ENCODE measurements at places on chromosomes 6 and 20.

DNA sequence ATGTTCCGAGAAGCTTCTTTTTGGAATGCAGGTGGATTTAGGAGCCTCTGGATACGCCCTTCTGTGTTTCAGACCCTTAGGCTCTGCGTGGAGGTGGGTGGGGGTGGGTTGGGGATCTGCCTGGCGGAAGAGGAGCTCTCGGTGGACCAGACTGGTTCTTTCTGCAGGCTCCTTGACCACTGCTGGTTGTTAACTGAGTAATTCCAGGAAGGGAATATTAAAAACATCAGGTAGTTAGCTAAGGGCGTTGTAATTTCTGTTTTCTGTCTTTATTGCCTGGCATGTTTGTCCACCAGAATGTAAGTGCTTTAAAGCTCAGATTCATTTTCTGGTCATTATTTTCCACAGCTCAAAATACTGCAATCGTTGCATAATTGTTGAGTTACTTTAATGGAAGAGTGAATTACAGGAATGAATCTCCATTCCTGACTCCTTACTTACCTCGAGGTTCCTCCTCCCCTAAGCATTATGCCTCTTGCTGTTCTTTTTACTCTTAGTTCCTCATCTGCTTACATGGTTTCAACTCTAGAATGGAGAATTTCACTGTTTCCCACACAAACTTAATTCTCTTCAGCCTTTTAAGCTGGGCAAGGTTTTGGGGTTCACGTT, 5.9 kb downstream of the CDYL start:
- no peak for DNase-seq

GRCh38 chr20:3998998-3999397, 16.4 kb downstream of the RNF24 start:
- no peak for DNase-seq

DNA sequence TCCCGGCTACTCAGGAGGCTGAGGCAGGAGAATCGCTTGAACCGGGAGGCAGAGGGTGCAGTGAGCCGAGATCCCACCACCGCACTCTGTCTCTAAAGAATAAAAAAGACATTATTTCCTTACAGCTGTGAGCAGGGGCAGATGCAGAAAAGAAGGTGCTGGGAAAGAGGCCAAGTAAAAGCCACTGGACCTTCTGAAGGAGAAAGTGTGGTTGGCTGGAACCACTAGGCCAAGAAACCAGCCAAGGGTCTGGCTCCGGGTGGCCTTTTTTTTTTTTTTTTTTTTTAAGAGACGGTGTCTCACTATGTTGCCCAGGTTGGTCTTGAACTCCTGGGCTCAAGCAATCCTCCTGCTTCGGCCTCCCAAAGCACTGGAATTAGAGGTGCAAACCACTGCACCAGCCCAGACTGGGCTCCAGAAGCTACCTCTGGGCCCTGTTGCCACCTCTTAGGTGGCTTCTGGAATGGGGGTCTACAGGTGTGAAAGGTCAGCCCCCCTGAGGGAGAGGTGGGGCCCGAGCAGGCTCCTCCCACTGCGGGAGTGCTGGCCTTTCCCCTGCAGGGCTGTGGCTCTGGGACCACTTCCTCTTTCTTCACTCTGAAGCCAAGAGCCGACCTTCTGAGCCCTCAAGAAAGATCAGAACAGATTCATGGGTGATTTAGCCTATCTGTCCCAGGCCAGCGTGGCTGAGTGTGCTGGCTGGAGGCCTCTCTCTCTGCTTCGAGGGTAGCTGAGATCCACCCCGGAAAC, at the start of gene FGD2:
Gene FGD2 (plus strand): TSS at position 595 of the 750 bp plus-strand sequence. CDS start 163 bp downstream, outside the sequence.
- no peak for DNase-seq

GRCh38 chr6:15451738-15452137, 205.9 kb downstream of the JARID2 start:
- DNase-seq = no peak

DNA sequence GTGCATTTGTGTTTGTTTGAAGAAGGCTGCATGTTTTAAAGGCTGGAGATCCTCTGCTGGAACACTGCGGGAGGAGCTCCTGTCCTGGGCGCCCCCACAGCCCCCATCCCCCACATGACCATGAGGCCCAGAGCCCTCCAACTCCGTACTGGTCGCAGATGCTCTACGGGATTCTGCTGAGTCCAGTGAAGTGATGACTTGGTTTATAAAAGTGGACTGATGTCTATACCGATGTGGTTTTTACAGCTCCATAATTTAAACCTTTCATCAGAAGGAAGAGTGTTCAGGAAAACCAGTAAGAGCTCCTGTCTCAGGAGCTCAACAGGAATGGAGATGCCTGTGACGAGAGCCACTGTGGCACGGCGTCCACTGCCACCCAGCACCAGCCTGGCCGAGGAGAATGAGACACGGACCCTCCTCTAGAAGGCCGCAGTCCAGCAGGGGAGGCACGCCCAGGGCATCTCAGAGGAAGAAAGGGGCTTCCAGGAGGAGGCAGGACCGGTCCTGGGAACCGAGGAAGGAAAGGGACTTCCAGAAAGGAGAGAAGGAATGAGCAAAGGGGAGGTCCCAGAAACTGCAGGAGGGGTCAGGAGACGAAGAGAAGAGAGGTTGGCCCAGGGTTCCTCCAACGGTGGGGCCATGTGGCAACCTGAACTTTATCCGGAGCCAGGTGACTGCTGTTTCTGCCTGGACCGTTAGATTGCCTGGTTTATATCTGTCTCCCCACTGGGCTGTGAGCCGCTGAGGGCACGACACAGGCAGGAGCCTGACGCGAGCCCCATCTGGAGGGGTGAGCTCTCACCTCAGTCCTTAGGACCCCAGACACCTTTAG, 26.9 kb downstream of the BFSP1 start:
- DNase-seq = no peak

DNA sequence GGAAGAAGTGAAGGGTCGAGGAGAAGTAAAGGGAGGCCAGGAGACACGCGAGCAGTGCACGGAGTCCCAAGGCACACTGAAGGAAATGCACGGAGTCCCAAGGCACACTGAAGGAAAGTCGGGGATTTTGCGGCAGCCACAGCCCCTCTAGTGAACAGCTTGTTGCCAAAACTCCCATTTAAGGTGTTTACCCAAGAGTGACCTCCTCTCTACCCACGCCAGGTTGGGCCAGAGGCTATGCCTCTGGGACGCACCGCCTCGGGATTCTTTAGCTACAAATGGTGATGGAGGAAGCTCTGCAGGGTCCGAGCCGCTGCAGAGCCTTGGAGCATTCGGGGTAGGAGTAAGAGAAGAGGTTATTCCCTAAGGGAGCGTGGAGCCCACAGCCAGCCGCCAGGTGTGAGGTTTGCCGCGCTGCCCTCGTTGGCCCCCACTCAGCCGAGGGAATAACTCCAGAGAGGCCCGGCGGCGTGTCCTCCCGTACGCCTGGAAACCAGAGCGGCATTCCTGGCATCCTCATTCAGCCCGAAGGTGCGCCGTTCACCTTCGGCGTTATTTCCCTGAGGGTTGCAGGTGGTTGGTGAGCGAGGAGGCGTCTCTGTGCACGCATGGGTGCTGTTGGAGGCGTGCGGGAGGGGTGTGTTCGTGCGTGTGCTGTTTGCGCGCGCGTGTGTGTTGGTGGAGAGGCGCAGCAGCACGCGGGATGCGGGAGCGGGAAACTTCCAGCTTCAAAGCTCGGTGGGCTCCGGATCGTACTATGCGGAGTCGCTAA, 3.4 kb upstream of the MAFB start:
- no peak for DNase-seq

DNA sequence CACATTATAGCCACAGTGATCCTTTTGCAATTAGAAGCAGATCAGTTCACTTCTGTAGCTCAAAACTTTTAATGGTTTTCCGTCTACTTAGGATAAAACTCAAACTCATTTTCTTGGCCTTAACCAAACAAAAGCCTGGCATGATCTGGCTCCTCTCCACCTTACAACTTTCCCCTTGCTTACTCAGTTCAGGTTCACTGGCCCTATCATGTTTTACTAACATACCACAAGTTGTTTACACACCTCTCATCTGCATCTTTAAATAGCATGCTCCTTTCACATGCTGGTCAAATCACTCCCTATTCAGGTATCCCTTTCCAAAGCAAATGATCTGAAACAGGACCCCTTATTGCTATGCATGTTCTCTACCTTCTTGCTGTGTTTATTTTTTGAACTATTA, 191.4 kb upstream of the FAM83B start:
- no peak for DNase-seq

GRCh38 chr6:117327149-117328004, 62.0 kb downstream of the VGLL2 start:
- DNase-seq = no peak

DNA sequence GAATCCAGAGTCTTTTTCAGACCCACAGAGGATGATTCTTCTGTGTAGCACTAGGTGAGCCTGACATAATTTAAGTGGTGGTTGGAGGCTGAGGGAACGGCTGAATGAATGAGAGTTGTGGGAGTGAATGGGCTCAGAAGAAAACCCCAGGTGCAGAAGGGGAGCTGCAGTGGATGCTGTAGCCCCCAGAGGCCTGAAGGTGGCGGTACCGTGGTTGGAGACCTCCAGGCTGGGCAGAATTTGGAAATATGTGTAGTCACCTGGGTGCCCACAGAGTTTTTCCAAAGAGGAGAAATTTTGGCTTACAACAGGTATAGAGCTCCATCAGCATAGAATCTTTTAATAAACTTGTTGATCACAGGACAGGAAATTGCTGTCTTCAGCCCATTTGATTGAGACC, 6.5 kb upstream of the RAET1G start:
- no peak for DNase-seq

GRCh38 chr6:154962753-154963152, 32.4 kb upstream of the TIAM2 start:
- no peak for DNase-seq

DNA sequence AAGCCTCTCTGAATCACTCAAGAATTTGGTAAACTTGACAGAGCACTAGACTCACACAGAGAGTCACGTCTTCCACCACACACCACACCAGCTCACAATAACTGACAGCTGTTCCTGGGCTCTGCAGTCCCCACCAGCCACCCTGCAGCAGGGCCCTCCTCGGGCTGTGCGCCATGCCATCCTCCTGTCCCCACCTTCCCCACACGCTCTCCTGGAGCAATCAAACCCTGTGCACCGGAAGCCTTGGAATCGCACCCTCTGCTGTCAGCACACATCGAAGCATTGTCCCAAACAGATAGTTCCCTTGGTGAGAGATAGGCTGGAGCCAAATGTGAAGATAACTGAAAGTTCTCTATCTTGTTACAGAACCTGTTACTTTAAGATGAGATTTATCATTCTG, 191.0 kb downstream of the TBXT start:
- DNase-seq = no peak

DNA sequence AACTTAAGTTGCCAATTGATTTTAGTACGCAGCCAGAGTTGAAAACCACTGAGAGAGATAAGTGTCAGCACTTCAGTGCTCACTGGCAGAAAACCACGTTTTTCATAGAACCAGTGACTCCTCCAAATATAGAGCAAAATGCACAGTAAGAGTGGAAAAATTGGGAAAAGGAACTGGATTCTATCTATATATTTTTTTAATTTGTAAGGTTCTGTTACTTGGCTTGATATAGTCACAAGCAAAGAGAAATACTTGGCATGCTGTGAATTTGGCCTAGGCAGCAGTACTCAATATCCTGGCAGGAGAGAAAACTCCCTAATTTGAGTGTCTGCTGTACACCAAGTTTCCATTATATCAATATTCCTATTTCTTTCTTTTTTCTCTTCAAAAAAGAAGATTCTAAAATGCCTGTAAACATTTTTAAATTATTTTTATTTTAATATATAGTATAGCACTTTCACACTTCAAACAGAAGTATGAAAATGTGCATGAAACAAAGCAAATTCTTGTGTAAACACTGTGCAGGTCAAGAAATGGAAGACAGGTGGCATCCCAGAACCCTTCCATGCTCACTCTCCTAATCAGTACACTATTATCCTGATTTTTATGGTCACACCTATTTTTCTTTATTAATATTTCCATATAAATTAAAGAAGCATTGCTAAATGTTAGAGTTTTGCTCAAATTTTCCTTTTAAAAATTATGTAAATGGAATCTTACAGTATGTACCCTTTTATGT, 561.8 kb upstream of the RNF217 start:
- no peak for DNase-seq

DNA sequence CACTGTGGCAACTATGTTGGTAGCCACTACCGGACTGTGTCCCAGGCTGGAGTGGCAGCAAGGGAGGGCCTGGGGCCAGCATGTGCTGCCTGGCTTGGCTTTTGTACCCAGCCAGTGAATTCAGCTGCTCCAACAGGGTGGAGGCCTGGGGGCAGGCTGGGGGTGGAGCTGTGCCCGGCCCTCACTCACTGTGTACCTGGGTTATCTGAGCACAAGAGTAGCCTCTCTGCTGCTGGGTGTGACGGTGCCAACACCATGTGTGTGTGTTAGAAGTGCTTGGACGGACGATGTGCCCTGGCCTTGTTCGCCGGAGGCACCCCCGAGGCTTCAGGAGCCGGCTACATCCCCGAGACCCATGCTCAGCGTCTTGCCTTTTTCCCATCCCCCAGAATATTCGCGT, 49.2 kb downstream of the EFCAB8 start:
- DNase-seq = no peak

DNA sequence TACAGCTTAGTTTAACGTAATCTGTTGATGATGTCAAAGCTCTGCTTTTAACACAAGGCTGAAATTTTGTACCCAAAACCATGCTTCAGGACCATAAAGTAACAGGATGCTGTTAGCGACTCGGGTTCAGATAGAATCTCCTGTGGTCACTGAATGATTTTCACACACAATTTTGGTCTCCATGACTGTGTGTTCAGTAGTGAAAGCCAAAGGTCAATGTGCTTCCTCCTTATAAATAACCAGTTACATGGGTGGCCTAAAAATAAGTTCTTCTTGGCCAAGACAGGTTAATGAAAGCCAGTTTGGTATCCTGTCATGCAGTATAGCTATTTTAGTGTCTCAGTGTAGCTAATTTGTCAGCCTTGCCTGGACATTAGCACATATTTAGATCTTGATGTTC, 19.1 kb upstream of the LOC128125822 start:
- DNase-seq = no peak

GRCh38 chr20:19396460-19397081, 184.1 kb downstream of the SLC24A3 start:
- no peak for DNase-seq

DNA sequence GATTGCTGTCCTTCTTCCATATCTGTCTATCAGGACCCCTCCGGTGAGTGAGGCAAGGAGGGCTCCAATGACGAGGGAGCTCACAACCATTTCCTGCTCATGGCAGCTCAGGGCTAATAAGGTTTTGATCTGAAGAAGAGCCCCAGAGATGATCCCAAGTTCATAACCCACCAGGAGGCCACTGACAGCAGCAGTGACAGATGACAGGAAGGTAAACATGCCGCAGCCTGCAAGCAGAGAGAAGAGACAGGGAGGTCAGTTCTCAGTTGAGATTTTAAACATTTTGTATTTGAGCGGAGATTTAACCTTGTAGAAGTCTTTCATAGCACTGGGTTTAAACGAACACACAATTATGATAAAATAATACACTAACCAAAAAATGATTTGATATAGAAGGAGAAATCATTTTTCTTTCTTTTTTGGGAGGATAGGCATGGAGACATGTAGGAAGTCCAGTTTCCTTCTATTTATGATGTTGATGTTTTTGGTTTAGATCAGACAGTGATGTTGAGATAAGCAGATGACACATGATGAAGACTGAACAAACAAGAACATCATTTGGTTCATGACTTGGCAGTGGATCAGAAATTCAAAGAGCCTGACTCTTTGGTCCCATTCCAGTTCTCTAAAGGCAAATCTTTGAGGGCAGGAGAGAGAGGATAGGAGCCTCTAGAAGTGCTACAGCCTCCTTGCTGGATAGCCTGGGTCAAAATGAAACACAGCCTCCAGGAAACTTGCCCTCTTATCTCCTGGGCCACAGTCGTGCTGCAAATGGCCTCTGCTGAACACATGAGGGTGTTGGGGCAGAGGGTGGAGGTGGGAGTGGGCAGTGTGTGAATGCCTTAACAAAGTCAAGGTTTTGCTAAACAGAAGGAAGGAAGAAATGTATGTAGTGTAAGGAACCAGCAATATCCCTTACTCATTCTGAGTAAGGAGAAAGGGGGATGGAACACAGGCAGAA, 22.6 kb downstream of the SLC2A12 start:
- no peak for DNase-seq

All from stimulated activated CD8-positive, alpha-beta memory T cell treated with anti-CD3 and anti-CD28 coated beads, Interleukin-4, amount 100 ng/mL, for 1 hour (primary cell).